Activated CD8-positive, alpha-beta memory T cell treated with anti-CD3 and anti-CD28 coated beads, Interleukin-2, amount 10 ng/mL, durations not matched to agents 7 days and 5 days (primary cell): ENCODE measurements at places on chromosomes 13 and 19. TPM values are rescaled to one million over a fixed set of nuclear protein-coding genes. Genes with fewer than 3 reads are reported as not detected.

The INAFM1 gene
- 14.5 TPM for total RNA-seq

The GPR18 gene
- total RNA-seq = 11.1 TPM

The AKT2 gene
- total RNA-seq = 172 TPM

The ZNF383 gene
- total RNA-seq = 9.3 TPM

The ZNF544 gene
- total RNA-seq = 48.0 TPM

The PTOV1 gene
- total RNA-seq = 78.2 TPM

The ZNF285 gene
- total RNA-seq = 1.2 TPM

The COMMD6 gene
- total RNA-seq = 130 TPM

The FFAR3 gene
- not detected for total RNA-seq

The FXYD1 gene
- not detected for total RNA-seq

The BST2 gene
- 298 TPM for total RNA-seq

The OR4F17 gene
- not detected for total RNA-seq

The ZNF486 gene
- 11.9 TPM for total RNA-seq
